Panc1 (cell line): ENCODE measurements at places on chromosomes 6 and 20. TPM values are rescaled to one million over a fixed set of nuclear protein-coding genes. Genes with fewer than 3 reads are reported as not detected.

The INSM1 gene
- 0.05 TPM for total RNA-seq

The CST2 gene
- total RNA-seq: not detected

DNA sequence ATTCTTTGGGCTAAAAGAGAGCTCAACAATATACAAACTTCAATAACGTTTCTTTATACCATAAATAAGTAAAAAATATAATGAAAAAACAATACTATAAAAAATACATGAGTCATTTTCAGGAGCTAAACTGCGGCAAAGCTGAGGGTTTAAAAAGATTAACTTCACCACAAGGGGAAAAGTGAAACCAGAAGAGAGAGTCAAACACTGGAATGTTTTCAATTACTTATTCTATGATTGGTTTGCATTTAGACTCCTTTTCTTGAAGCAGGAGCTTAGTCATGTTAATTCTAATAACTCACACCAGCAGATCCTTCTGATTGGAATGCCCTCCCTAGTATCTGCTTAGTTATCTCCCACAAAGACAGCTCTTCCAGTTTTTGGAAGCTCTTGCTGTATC, 627.3 kb downstream of the UTRN start:
- no peaks in the 10 kb centered on the region for H3K27me3 ChIP-seq
- DNase-seq: no peak
- H3K4me3 ChIP-seq: no peak overlapping the region
- H3K27ac ChIP-seq: no peak overlapping the region
- H3K4me1 ChIP-seq: no peaks in the 10 kb centered on the region; the same call in 1 of the 2 replicates

- no peak overlapping the region for H3K4me3 ChIP-seq
- no peak for DNase-seq
- no peaks in the 10 kb centered on the region for H3K4me1 ChIP-seq
- no peak overlapping the region for H3K27ac ChIP-seq
- H3K27me3 ChIP-seq: no peaks in the 10 kb centered on the region
Observed at GRCh38 chr6:155352130-155352420, 37.8 kb upstream of the TFB1M start.

- peaks cover 2% of the 10 kb centered on the region; the same call in 1 of the 2 replicates for H3K27me3 ChIP-seq
- H3K36me3 ChIP-seq: no peaks in the 10 kb centered on the region
- no peak overlapping the region for H3K4me3 ChIP-seq
- no peak for DNase-seq
Observed at GRCh38 chr6:46755865-46756264, 9.1 kb downstream of the ANKRD66 start.

DNA sequence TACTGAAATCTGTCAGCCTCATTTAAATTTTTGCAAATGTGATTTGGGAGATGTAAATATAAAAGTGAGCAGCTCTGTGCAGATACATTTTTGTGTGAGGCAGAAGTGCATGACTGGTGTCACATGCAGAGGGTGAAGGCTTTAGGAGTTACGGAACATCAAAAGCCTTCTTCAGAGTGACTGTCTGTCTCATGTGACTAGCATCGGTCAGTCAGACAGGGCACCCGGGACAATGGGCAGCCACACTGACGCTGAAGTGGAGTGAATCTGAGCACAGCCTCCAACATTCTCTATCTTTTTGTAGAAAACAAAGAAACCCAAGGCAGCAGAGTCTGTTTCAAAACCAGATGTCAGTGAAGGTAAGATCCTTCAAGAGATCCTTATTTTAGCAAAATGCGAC, 7.9 kb upstream of the FAM209A start:
- no peak overlapping the region for H3K27ac ChIP-seq
- no peaks in the 10 kb centered on the region for H3K4me1 ChIP-seq
- H3K4me3 ChIP-seq: no peak overlapping the region
- no peaks in the 10 kb centered on the region for H3K27me3 ChIP-seq

DNA sequence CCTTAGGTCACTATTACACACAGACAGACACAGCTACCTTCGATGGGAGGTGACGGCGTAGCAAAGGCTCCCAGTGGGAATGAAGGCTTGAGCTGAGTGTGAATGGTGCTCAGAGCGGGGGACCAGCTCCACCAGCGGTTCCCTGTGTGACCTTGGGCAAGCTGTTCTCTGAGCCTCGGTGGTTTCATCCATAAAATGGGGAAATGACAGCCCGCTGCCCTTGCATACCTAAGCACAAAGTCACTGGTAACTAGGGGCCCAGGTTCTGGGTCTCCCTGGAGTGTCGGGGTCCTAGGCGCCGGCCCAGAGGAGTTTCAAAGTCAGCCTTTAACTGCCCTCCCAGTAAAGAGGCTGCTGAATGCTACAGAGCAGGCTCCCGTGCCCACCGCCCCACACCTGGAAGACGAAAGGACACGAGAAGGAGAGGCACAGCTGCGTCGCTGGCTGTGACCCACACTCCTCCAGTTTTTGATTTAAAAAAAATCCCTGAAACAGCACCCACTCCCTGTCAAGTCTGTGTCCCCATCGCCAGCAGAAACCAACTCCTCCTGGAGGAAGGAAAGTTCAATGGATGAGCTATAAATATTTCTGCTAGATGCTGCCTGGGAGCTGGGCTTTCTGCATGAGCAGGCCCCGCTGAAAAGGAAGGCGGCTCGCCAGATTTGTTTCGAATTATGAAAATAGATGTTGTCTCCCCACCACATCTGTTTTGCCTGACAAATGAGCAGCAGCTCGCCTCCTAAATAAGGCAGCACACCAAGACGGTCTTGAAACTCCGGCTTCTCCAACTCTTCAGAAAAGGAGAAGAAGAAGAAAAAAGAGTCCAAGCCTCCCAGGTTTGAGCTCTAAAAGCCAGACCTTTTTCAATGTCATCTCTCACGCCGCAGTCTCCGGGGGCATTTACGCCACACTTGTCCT, 27.4 kb downstream of the PMEPA1 start:
- H3K36me3 ChIP-seq: no peaks in the 10 kb centered on the region
- no peak overlapping the region for H3K27ac ChIP-seq
- H3K27me3 ChIP-seq: no peaks in the 10 kb centered on the region
- peaks cover 58% of the 10 kb centered on the region for H3K4me1 ChIP-seq
- H3K4me3 ChIP-seq: no peak overlapping the region
- DNase-seq: no peak

GRCh38 chr20:38272961-38273360, 12.4 kb upstream of the KIAA1755 start:
- no peak overlapping the region; the same call in 1 of the 2 replicates for H3K27ac ChIP-seq
- no peaks in the 10 kb centered on the region for H3K36me3 ChIP-seq
- H3K4me1 ChIP-seq: peaks cover 8% of the 10 kb centered on the region
